A549 treated with CpdA at 1 μM for 4 hours (cell line): ENCODE measurements at places on chromosomes 11 and 22. TPM values are rescaled to one million over a fixed set of nuclear protein-coding genes. Genes with fewer than 3 reads are reported as not detected.

The NXPE2 gene
- not detected in 5 replicates for total RNA-seq

The SLC22A9 gene
- total RNA-seq, result not detected in 5 replicates

The RTN4R gene
- 6.1 to 10.9 TPM (median 8.8 TPM) in 5 replicates for total RNA-seq

The RASSF10 gene
- 7.4 to 11.4 TPM (median 10.3 TPM) in 5 replicates for total RNA-seq

The ROBO4 gene
- not detected in 5 replicates for total RNA-seq

The OR51I1 gene
- not detected in 5 replicates for total RNA-seq

The ZNF280A gene
- 2.6 to 3.3 TPM (median 2.8 TPM) in 5 replicates for total RNA-seq

The OR2AG2 gene
- total RNA-seq, result 0.01 to 0.13 TPM in 2 of 5 replicates, not detected in the others

The AGBL2 gene
- 0.51 to 1.8 TPM (median 1.3 TPM) in 5 replicates for total RNA-seq

The CALCB gene
- total RNA-seq, result 0.07 TPM in 1 of 5 replicates, not detected in the others

The BCR gene
- 12.4 to 18.5 TPM (median 13.9 TPM) in 5 replicates for total RNA-seq

The APOL1 gene
- 7.5 to 11.3 TPM (median 8.1 TPM) in 5 replicates for total RNA-seq

The NCR3LG1 gene
- total RNA-seq, result 1.8 to 3.2 TPM (median 1.9 TPM) in 5 replicates
